ENCODE measurements at places on chromosomes 5 and 9.
A peak's percentile ranks its signal among the peaks of the same experiment; 100 is the strongest.

DNA sequence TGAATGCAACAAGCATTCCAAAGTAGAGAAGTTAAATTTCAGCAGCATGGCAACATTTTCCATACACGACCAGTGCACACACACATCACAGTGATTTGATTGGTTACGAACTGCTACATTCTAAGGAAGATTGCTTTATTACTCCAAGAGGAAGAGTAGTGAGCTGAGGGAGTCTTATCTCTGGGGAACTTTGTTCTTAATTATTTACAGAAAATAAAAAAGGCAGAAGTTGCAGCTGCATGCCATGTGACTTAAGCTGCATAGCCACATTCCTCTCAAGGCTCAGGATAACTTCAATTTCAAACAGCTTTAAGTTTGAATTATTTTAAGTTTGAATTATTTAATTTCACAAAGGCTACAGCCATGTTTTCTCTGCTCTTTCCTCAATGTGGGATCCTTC, 71.6 kb upstream of the HSPB3 start:
- DNase-seq: no peak

- DNase-seq: peak; percentile 53
Observed at GRCh38 chr9:113516840-113517577, 53.5 kb downstream of the RGS3 start.

DNA sequence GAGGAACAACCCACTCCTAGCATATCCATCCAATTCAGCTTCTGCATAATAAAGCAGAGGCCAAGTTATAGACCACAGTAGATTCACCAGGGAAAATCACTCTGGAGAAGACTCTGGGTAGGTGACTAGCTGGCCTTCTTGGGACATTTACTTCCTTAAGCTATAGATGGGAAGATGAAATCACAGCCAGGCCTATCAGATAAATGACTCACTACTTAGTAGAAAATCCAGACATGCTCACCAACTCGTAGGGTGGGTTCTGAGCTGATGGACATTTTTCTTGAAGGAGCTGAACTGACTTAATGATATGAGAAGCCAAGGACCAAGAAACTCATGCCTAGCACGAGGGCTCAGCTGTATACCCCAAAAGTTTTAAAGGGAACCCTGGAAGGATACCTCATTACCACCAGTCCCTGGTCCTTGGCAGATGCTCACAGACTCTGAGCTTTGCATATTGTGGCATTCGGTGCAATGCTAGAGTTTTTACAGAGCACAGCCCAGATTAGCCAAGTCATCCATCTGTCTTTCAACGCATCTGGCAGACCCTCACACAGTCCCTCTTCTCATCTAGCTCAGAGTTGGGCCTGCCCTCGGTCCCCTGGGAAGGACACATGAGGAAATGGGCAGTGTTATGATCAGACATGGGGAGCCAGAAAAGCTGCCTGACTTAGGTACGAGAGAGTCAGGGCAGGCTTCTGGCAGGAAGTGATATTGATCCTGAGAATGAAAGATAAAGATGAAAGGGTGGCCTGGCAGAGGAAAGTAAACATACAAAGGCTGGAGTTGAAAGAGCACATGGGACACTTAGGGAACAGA, 15.0 kb downstream of the ACSL6 start:
- no peak for DNase-seq

- no peak for DNase-seq
Observed at GRCh38 chr5:6584101-6584645, 48.7 kb downstream of the NSUN2 start.

GRCh38 chr9:22079873-22080341, 70.8 kb upstream of the CDKN2B start:
- DNase-seq: peak; percentile 29

DNA sequence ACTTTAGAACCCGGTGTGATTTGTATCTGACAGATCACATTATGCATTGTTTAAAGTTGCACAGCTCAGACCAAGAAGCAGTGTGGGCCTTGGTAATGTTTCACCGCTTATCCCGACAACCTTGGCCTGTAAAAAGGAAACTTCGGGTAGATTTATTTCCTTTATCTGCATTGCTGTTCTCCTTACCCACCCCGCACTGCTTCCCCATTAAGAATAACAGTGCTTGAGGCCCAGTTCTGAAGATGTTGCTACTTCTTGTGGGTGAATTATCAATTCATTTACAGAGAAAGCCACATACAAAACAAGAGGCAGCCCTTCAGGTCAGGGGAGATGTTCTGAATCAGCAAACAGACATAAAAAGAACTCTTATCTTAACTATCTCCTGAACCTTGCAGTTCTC, 8.4 kb downstream of the SMARCA2 start:
- DNase-seq: no peak

- DNase-seq: no peak
Observed at GRCh38 chr9:126113176-126113575, 213.5 kb upstream of the MVB12B start.

GRCh38 chr5:57383093-57383861, 99.3 kb downstream of the ACTBL2 start:
- no peak for DNase-seq

GRCh38 chr5:174573221-174573994, 151.0 kb upstream of the MSX2 start:
- no peak for DNase-seq

GRCh38 chr5:138901716-138902115, 26.6 kb upstream of the LRRTM2 start:
- DNase-seq: no peak

GRCh38 chr9:111298731-111299598, 31.1 kb downstream of the OR2K2 start:
- DNase-seq: no peak

DNA sequence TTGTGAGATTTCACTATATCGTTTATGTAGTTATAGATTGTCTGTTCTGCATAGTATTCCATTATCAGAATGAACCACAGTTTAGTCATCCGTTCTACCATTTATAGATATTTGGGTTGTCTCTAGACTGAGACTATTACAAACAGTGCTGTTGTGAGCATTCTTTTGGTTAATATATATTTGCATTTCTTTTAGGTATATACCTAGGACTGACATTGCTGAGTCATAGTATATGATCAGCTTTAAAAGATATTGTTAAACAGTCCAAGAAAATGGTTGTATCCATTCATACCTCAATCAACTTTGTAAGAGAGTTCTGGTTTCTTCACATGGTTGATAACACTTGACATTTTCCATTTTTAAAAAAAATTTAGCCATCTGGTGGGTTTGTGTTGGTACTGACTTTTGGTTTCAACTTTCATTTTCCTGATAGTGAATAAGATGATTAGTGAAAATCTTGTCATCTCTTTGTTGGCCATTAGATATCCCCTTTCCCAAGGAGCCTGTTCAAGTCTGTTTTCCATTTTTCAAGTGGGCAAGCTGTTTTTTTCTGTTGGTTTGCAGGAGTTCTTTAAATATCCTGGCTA, 22.9 kb upstream of the ADAM19 start:
- no peak for DNase-seq

GRCh38 chr5:122500245-122501088, 188.4 kb downstream of the SNCAIP start:
- DNase-seq: no peak

DNA sequence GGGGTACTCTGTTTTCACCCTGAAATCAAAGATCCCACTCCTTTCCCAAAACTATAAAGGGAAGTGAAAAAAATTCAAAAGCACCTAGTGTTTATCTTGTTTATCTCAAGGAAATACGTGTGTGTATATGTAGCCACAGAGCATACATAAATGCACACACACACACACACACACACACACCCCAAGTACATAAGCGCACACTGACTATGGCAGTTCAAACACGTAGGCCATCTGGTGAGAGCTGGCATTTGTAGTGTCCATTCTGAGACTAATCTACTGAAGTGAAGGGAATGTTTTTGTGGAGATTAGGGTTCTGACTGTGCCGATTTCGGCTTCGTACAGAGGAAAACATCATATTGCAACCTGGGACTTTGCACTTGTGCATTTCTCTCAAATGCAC, 451.7 kb downstream of the BNC2 start:
- DNase-seq: no peak

DNA sequence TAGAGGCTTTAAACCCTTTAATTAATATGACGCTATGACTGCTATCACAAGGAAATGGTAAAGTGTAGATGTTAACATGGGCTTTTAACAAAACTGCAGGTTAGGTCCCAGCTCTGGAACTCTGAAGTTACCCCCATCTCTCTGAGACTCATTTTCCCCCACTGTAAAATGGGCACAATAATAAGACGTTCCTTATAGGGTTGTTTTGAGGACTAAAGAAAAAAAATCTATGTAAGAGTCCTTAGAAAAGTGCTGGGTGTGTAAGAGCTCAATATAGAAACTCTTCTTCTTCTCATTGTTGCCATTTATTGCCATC, 45.8 kb upstream of the STK32A start:
- DNase-seq: no peak

DNA sequence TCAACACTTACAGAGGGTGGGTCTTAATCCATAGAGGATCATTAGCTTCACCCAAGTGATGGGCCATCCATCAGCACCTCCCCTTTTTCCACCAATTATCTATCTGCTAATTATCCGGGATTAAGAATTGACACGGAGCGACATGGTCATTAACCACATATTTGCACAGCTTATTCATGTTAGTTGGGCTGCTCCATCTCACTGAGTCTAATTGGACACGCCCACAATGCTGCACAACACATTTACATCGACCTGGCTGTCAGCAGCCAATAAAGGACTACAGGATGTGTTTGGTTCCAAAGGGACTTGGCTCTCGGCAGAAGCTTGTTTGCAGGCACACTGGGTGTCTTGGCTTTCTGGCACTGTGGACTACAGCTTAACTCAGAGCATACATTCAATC, 21.6 kb downstream of the FOXE1 start:
- DNase-seq: no peak

GRCh38 chr5:134732819-134733218, 5.5 kb upstream of the CAMLG start:
- DNase-seq: no peak

GRCh38 chr5:97838214-97838613, 655.2 kb upstream of the RIOK2 start:
- no peak for DNase-seq

GRCh38 chr5:138351056-138351455, 1.4 kb upstream of the KDM3B start:
- no peak for DNase-seq

DNA sequence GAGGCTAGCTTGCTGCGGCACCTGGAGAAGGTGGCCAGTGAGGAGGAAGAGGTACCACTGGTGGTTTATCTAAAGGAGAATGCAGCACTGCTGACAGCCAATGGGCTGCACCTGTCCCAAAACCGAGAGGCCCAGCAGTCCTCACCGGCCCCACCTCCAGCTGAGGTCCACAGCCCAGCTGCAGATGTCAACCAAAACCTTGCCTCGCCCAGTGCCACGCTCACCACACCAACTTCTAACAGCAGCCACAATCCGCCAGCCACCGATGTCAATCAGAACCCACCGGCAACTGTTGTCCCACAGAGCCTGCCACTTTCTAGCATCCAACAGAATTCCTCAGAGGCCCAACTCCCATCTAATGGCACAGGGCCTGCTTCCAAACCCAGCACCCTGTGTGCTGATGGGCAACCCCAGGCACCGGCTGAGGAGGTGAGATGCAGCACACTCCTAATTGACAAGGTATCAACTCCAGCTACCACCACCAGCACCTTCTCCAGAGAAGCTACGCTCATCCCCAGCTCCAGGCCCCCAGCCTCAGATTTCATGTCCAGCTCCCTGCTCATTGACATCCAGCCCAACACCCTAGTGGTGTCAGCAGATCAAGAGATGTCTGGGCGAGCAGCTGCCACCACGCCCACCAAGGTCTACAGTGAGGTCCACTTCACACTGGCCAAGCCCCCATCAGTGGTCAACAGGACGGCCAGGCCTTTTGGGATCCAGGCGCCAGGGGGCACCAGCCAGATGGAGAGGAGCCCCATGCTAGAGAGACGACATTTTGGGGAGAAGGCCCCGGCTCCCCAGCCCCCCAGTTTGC, 8.0 kb downstream of the SYNPO start:
- DNase-seq: no peak

- DNase-seq: no peak
Observed at GRCh38 chr5:80216096-80216495, 39.8 kb downstream of the SERINC5 start.

- no peak for DNase-seq
Observed at GRCh38 chr9:93612052-93612795, 35.8 kb downstream of the PHF2 start.

GRCh38 chr5:64166201-64166959, 737 bp downstream of the RNF180 start:
- DNase-seq: no peak

DNA sequence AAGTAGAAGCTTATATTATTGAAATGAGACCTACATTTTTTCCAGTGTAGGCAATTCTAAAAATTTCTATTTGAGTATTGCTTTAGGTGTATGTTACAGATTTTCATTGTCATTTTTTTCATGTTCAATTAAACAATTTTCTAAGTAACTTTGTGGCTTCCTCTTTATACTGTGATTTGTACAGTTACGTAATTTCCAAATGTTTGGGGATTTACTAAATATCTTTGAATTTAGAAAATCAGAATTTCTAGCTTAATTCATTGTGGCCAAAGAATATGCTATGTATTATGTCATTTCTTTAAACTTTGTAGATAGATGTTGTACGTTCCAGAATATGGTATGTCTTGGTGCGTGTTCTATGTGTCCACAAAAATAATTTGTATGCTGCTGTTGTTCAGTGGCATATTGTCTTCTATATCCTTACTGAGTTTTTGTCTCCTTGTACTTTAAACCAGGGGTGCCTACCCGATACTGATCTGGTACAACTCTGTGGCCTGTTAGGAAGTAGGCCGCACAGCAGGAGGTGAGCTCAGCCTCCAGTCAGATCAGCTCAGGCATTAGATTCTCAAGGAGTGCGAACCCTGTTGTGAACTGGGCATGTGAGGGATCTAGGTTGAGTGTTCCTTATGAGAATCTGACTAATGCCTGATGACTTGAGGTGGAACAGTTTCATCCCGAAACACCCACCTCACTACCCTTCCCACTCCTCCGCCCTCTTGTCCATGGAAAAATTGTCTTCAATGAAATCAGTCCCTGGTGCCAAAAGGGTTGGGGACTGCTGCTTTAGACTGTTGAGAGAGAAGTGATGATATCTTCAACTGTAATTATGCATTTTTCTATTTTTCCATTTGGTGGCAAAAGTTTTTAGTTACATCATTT, 63.5 kb downstream of the UBE2R2 start:
- no peak for DNase-seq

- no peak for DNase-seq
Observed at GRCh38 chr5:153400931-153401330, 89.5 kb upstream of the GRIA1 start.

GRCh38 chr9:114290561-114290986, 32.3 kb upstream of the ORM1 start:
- no peak for DNase-seq

DNA sequence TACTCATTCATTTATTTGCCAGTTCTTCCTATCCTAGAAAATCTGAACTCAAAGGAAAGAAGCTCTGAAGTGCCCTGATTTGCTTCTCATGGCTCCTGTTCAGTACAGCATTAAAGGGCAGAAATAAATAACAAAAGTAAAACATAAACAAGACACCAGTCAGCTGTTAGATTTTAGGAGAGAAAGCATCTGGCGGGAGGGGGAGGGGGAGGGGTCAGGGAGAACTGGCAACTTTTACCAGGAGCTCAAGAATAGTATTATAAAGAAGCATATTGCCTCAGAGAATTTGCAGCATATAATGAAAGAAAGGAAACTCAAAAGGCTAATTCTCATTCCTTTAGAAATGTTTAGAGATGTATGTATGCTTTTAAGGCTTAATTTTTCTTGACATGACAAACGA, 68.1 kb downstream of the SEMA6A start:
- no peak for DNase-seq
